ENCODE measurements at places on chromosomes 6 and 20.

- DNase-seq = no peak
Measured at GRCh38 chr20:54023406-54023805, 47.0 kb downstream of the BCAS1 start.

GRCh38 chr6:108009894-108010293 is 51.9 kb upstream of the SEC63 start:
- no peak for DNase-seq

DNA sequence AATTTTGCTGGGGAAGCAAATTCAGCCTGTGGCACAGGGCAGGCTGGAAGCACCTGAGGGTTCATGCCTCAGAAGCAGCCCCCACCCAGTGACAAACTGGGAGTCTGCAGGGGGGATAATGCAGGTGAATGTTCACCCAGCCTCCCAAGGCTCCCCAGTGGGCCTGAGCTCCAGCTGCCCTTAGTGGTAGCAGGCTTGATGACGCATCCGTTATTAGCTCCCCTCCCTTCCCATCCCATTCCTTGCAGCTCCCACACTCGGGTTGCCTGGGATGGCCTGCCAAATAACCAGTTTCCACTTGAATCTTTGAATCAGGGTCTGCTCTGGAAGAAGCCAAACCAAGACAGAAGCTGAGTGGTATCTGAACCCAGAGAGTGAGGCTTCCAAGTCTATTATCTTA is 15.8 kb downstream of the KCNK15 start:
- DNase-seq = peak; percentile 59

- DNase-seq = no peak
Measured at GRCh38 chr6:163128324-163128723, 286.2 kb upstream of the QKI start.

- no peak for DNase-seq
Measured at GRCh38 chr6:142954844-142955243, 9.9 kb upstream of the HIVEP2 start.

GRCh38 chr6:22072949-22073348 is 223.9 kb downstream of the PRL start:
- no peak for DNase-seq

- no peak for DNase-seq
Measured at GRCh38 chr20:38515631-38516030, 43.0 kb downstream of the RALGAPB start.

GRCh38 chr6:9254251-9254650 is 818.9 kb upstream of the SLC35B3 start:
- DNase-seq = no peak

GRCh38 chr20:48493966-48494365 is 333.8 kb downstream of the PREX1 start:
- no peak for DNase-seq

- no peak for DNase-seq
Measured at GRCh38 chr6:166645896-166646295, 18.8 kb upstream of the RPS6KA2 start.

GRCh38 chr6:154481521-154482013 is 28.9 kb downstream of the CNKSR3 start:
- DNase-seq = no peak

DNA sequence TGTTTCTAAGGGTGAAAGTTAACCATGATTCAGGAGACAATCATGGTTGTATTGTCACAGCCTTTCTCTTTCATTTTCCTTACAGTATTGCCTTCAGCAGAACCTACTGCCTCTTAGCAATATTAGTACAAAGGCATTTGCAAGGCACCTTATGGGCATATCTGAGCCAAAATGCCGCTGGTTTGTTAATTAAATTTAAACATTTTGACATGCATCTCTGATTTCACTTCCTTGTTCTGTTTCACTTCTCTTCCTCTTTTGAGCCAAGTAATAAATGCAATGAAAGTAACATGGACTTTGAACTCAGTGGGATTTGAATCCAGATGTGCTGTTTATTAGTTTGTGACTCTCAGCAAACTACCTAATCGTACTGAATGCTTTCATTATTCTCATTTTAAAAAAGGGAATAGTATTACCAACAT is 467.4 kb upstream of the CITED2 start:
- DNase-seq = no peak

DNA sequence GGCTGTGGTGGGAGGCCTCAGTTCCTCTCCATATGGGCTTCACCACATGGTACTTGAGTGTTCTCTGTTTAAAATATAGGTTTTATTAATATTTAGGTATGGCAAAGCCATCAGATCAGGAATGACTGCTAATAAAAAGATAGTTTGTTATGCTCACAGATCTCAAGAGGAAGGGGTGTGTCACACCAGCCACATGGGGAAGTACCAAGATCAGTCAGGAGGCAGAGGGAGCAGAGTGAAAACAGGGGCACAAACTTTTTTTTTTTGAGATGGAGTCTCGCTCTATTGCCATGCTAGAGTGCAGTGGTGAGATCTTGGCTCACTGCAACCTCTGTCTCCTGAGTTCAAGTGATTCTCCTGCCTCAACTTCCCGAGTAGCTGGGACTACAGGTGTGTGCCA is 92.1 kb upstream of the GCM1 start:
- DNase-seq = no peak

- no peak for DNase-seq
Measured at GRCh38 chr6:123901436-123901835, 97.8 kb downstream of the NKAIN2 start.

GRCh38 chr20:1567392-1568162 is 10.1 kb upstream of the SIRPD start:
- DNase-seq = no peak

DNA sequence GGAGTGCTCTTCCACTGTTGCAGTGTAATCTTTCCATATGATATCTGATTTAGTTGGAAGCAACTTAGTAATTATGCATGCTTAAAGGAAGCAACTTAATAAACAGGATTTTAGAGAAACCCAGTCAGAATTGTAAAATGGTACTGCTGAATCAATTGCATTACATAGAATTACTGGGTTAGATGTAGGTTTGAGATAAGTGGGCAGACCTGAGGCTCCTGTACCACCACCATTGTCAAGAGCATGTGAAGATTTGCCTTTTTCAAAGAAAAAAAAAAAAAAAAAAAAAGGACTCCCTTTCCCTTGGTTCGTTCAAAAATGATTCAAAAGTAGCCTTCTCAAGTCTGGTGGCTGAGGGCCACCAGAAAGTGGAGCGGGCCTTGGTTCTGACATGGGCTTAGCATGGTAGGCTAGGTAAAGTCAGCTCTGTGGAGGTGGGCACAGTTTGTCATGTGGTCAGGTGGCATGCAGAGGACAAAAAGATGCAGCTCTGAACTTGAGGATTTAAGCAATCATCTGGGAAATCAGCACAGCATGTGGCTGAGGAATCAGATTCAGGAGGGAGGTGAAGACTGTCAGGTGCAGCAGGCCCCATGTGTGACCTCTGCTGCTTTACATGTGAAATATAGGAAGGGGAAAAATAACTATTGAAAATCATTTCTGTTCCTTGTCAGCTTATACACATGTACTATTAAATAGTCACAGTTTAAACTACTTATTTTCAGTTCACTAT is 32.4 kb downstream of the ARID1B start:
- no peak for DNase-seq

- DNase-seq = no peak
Measured at GRCh38 chr6:150391890-150392289, 23.1 kb downstream of the IYD start.

- DNase-seq = no peak
Measured at GRCh38 chr20:48406912-48407340, 420.9 kb downstream of the PREX1 start.

- no peak for DNase-seq
Measured at GRCh38 chr6:95690328-95690727, 113.0 kb downstream of the MANEA start.

GRCh38 chr6:29011276-29011734 is 6.2 kb upstream of the ZNF311 start:
- DNase-seq = peak; percentile 40

- DNase-seq = no peak
Measured at GRCh38 chr20:14956538-14956937, 619.1 kb upstream of the FLRT3 start.

GRCh38 chr20:58473453-58474425 is 41.5 kb downstream of the APCDD1L start:
- DNase-seq = no peak

- no peak for DNase-seq
Measured at GRCh38 chr20:32806356-32806755, 13.4 kb upstream of the MAPRE1 start.

GRCh38 chr6:108658174-108658573 is 97.5 kb downstream of the FOXO3 start:
- no peak for DNase-seq

DNA sequence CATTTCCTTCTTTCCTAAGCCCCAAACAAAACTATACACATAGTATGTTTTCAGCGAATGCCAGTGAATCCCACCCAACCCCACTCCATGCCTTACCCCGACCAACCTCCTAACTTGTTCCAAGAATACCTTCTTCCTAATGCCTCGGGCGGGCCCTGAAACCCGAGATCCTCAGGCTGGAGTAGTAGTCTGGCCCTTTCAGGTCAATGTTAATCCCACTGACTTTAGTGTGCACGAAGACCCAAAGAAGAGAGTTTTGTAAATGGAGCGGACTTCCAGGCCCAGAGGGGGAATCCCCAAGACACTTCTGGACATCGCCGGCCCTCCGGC is 394 bp downstream of the YIPF3 start:
- no peak for DNase-seq

DNA sequence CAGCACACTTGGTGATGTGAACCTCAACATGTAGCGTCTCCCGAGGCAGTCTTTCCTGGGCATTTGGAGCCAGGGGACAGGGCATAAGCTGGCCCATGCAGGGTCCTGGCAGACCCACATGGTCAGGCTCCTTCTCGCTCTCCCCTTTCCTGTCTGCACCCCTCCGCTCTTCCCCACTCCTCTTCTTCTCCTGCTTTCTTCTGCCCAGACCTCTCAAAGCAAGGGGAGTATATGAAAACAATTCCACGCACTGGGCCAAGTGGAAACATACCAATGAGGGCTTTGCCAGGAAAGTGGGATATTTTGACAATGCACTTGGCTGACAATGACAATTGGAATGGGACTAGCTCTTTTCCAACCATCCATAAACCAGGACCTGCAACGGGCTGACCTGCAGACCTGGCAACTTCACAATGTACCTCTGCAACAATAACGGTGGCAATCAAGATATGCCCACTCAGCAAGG is 58.9 kb upstream of the TRAF3IP2 start:
- DNase-seq = no peak

DNA sequence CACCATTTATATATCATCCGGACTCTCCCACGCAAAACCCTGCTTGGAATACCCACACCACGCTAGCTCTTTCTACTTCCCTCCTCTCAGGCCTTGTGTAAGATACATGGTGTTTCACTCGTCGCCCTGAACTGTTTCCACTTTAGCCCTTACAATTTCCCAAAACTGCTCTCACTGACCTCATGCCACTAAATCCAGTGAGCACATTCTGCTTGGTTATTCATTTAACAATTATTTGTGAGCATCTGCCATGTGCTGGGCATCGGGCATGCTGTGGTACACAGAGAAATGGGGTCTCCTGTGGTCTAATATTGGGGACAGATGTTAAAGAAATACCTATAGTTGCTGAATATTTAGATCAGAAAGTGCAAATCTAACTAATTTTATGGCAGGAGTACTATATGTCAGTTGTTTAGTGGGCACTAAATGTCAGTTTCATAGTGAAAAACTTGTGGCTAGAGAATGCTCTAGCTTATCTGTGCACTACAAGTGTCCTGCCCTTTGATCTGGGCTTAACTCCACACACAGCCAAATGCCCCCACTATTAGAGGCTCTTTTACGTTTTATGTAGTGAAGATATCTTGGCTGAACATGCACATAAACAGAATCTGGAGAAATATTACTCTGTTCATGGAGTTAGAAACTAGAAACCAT is 41.0 kb downstream of the PLEKHG1 start:
- DNase-seq = no peak

All from left lung (tissue), 14 donors.